Posterior vena cava (tissue), 2 donors: ENCODE measurements at places on chromosomes 7 and 10. TPM values are rescaled to one million over a fixed set of nuclear protein-coding genes. Genes with fewer than 3 reads are reported as not detected.

- DNase-seq = peak; percentile 89
Measured at GRCh38 chr7:44637788-44638594, 31.6 kb downstream of the OGDH start.

DNA sequence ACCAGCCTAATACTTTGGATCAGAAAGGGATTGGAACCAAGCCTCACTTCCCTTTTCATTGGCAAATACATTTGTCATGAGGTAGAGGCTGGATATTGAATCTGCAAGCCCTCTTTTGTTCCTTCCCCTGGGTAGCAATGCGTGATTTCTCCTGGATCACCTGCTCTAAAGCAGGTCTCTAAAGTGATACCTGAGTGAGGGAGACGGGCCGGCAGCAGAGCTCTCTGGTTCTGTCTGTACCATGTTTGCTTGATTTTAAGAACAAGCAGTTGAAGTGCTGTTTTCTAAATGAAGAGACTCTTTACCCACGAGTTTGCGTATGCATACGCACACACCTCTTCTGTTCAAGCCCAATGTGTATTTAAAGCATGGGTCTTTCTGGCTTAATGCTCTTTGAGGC lies 41.1 kb downstream of the GARS1 start:
- DNase-seq = no peak

DNA sequence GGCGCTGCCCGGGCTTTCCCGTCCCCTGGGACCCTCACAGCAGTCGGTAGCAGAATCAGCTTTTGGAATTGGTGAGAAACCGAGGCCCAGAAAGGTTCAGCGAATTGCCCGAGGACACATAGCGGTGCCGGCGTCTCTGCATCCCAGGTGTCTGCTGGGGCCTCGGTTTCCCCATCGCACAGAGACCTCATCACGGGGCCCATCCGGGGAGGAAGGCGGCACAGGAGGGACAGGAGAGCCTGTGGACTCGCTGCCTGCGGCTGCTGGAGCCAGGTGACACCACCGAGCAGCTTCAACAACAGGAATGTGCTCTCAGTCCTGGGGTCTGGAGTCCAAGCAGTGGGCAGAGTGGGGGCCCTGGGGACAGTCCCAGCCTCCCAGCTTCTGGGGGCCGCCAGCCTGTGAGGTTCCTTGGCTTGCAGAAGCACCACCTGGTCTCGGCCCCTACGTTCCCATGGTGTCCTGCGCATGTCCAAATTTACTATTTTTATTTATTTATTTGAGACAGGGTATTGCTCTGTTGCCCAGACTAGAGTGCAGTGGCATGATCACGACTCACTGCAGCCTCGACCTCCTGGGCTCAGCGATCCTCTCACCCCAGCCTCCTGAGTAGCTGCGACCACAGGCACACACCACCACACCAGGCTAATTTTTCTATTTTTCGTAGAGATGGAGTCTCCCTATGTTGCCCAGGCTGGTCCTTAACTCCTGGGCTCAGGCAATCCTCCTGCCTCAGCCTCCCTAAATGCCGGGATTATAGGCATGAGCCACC lies 539 bp upstream of the COX19 start:
- no peak for DNase-seq

The HOXA4 gene
- total RNA-seq = 9.5 TPM

- DNase-seq = no peak
Measured at GRCh38 chr7:90596671-90597562, 796 bp downstream of the CDK14 start.

- DNase-seq = no peak
Measured at GRCh38 chr10:5323446-5323845, 41.3 kb upstream of the UCN3 start.

- DNase-seq = peak; percentile 93
Measured at GRCh38 chr7:1086588-1087464, 1.1 kb upstream of the GPER1 start.

DNA sequence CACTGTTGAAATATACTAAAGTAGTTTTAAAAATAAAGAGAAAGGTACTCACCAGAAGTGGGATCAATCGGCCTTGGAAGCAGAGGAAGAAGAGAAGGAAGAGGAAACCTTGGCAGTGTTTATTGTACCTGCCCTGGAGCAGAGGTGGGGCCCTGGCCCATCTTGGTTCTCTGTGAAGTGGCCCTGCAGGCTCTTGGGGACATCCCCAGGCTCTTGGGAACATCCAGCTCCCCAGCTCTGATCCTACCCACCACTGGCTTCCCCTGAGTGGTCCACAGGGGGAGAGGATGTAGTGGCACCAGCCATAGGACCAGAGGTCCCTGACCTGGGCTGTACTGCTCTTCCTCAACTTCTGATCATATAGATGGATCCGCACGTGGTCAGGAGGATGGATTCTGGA lies 22.3 kb upstream of the RET start:
- no peak for DNase-seq

DNA sequence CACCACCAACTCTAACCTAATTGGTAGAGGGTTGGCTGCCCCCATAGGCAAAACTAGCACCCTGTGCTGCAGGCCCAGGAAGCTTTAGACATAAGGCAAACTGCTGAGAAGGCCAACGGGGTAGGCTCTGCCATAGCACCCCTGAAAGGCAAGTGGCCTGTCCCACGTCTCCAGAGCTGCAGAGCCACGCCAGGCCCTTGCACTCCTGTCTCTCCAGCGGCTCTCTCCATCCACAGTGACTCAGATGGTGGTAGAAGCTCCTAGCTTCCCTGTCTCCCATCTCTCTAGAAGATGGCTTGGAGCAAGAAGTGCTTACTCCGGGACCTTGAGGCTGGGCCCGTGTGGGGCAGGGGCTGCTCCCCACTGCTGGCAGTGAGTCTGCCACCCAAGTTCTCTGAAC lies 310.6 kb upstream of the ZMIZ1 start:
- no peak for DNase-seq

GRCh38 chr7:127290116-127290655 lies 37.4 kb upstream of the GRM8 start:
- no peak for DNase-seq

- DNase-seq = peak; percentile 48
Measured at GRCh38 chr10:125003901-125004467, 62.1 kb downstream of the ZRANB1 start.

DNA sequence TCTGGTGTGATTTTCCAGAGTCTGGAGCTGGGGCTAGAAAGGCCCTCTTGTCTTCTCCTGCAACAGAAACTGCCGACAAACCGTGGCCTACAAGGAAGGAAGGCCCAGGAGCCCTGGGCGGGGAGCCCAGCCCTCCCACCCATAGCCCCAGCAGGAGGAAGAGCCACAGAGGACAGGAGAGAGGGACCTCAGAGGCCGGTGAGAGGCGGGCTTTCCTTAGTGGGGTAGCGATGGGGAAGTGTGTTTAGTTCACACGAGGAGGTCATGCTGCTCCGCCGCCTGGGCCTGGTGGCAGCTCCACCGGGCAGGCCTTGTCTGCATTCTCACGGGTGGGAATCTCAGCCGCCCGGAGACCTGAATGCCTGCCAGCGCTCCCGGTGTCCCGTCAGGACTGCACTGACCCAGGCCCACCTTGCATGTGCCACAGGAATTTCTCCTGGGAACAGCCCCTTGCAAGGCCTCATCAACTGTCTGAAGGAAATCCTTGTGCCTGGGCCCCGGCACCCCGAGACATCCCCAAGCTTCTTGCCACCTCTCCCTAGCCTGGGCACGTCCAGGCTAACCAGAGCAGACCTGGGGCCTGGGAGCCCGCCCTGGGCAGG lies 50.9 kb downstream of the ZNF467 start:
- peak; percentile 76 for DNase-seq

The TRIL gene
- 4.6 TPM for total RNA-seq

The ACHE gene
- total RNA-seq = 9.4 TPM

DNA sequence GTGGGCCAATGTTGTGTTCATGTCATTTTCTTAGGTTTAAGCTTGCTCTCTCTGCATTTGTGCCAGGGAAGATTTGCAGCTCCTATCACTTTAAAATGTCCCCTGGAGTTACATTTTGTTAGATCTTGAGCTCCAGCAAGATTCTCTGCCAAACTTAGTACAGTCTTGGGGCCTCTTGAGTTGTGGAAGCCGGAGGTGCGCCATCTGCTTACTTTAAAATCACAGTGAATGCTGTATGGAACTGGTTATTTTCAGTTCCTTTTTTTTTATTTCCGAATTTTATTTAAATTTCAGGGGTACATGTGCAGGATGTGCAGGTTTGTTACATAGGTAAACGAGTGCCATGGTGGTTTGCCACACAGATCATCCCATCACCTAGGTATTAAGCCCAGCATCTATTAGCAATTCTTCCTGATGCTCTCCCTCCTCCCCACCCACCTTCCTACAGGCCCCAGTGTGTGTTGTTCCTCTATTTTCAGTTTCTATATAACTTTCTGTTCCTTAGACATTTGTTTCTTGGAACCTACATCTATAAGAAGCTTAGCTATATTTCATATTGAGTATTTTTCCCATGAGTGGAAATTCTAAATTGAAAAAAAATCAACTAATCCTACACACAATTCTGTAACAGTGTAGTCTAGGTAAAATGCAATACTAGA lies 114.4 kb upstream of the CREB5 start:
- DNase-seq = no peak

DNA sequence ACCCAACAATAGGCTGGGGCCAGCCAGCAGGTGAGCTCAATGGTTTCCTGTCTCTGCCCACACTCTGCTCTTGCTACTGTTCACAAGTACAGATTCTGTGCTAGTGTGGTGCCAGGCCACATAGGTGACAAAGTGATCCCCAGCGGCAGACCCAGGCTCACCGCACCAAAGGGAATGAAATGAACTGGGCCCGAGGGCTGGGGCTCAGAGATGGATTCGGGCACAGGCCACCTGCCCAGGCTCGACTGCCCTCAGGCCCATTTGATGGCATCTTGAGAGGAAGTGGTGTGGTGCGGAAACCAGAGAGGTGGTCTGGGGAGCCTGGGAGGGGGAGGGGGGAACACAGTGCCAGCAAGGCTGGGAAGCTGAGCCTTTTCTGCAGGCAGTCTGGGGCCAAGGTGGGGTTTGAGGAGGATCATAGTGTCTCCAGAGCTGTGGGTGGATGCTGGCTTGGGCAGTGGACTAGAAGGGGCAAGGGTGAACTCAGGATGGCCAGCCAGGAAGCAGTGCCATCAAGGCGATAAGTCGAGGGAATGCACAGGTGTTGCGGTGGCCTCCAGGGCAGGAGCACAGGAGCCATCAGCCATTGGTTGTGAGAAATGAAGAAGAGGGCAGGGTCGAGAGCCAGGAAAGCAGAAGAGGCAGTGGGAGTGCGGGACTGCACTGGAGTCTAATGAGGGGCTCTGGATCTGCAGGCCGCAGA lies 85.2 kb downstream of the ARHGAP22 start:
- DNase-seq = no peak

- DNase-seq = no peak
Measured at GRCh38 chr10:96794836-96795733, 37.0 kb upstream of the LCOR start.

GRCh38 chr10:103727546-103727963 lies 127.8 kb downstream of the SH3PXD2A start:
- DNase-seq = no peak

The SLC16A12 gene
- 0.57 TPM for total RNA-seq

- DNase-seq = no peak
Measured at GRCh38 chr7:105345003-105345402, 43.7 kb downstream of the SRPK2 start.

- no peak for DNase-seq
Measured at GRCh38 chr10:102451105-102451969, at the start of gene C10orf95. Gene C10orf95, minus strand, starts transcription at chr10:102451543. Its CDS starts 450 bp downstream, at chr10:102451093.

The IFRD1 gene
- 58.3 TPM for total RNA-seq

DNA sequence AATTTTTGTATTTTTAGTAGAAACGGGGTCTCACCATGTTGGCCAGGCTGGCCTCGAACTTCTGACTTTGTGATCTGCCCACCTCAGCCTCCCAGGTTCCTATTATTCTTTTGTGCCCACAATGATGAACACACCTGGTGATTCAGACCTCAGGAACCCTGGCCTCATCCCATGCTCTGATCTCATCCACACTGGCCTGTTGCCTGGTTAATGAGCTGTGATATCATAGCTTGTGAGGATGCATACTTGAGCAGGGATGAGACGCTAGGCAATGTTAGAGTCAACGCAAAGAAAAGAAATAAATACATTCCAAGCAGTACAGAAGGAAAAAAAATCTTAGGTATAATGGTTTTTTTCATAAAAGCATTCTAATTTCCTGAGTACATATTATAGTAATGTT lies 82.4 kb upstream of the RNF32 start:
- no peak for DNase-seq

DNA sequence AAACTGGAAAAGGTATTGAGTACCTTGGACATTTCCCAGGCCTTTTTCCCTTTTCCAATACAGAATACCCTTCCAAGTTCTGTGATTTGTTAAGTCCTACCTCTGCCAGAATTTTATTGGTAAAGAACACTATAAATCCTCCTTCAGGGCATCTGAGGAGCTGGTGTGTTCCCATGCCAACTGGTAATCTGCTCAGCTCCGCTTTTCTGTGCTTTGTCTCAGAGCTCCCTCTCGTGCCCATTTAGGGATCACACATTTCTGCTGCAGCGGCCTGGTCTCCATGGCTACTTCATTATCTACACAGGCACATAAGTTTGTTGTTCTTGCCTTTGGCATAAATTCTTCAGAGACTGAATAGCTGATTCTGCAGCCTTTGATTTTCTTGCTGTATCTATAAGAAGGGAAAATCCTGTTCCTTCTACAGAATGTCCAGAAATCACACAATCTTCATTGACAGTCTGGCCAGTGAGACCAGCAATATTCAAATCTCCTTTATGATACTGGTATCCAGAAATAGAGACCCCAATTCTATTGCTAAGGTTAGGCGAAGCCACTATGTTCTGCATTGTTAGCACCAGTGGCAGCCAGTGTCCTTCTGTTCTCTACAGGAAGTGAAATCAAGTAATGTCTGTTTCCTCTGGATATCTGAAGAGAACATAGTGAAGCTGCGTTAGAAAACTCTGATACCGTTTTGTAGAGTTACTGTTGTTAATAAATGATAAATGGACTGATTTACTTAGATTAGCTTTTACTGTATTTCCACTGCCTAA lies 51.9 kb downstream of the DENND11 start:
- no peak for DNase-seq

The ELFN1 gene
- total RNA-seq = 1.2 TPM

DNA sequence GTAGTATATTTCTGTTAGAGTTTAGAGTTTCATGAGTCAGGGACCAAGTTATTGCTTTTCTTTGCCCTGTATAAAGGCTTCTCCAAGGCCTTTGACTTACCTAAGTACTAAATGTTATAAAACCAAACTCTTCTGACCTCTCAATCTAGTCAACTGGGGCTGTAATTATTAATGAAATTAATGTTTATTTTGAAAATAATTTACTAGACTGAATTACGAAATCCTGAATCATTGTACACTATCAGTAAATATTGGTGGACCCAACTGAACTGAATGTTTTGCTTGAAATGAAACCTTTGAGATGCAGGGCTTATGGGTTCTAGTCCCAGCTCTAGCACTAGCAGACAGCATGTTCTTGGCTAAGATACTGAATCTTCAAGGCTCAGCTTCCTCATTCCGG lies 1.7 kb upstream of the CYP2C9 start:
- no peak for DNase-seq

The PTPRN2 gene
- total RNA-seq = 2.8 TPM

The TEX36 gene
- not detected for total RNA-seq

GRCh38 chr7:123746055-123746454 lies 2.7 kb downstream of the WASL start:
- no peak for DNase-seq

- no peak for DNase-seq
Measured at GRCh38 chr10:118047880-118048279, 1.1 kb upstream of the RAB11FIP2 start.

- no peak for DNase-seq
Measured at GRCh38 chr10:50421026-50421719, 169.9 kb upstream of the ASAH2 start.

GRCh38 chr10:69064762-69065328 lies 23.1 kb upstream of the SRGN start:
- no peak for DNase-seq
